Esophagus muscularis mucosa (tissue), 4 donors: ENCODE measurements at places on chromosomes 6 and 20. TPM values are rescaled to one million over a fixed set of nuclear protein-coding genes. Genes with fewer than 3 reads are reported as not detected.

CRNKL1 gene
- total RNA-seq: 34.4 TPM

HDGFL1 gene
- not detected for total RNA-seq

PTCRA gene
- 0.50 TPM for total RNA-seq

BPIFB4 gene
- not detected for total RNA-seq

JARID2 gene
- total RNA-seq: 7.8 TPM

LINC00237 gene
- total RNA-seq: not detected

SLC22A3 gene
- 20.3 TPM for total RNA-seq
